T-helper 17 cell (primary cell): ENCODE measurements at places on chromosomes 3 and 15. TPM values are rescaled to one million over a fixed set of nuclear protein-coding genes. Genes with fewer than 3 reads are reported as not detected.

The VIPR1 gene
- 72.9 TPM for total RNA-seq

GRCh38 chr15:93231261-93231925 lies 142.4 kb upstream of the RGMA start:
- DNase-seq = no peak

The SERPINI2 gene
- total RNA-seq = not detected

DNA sequence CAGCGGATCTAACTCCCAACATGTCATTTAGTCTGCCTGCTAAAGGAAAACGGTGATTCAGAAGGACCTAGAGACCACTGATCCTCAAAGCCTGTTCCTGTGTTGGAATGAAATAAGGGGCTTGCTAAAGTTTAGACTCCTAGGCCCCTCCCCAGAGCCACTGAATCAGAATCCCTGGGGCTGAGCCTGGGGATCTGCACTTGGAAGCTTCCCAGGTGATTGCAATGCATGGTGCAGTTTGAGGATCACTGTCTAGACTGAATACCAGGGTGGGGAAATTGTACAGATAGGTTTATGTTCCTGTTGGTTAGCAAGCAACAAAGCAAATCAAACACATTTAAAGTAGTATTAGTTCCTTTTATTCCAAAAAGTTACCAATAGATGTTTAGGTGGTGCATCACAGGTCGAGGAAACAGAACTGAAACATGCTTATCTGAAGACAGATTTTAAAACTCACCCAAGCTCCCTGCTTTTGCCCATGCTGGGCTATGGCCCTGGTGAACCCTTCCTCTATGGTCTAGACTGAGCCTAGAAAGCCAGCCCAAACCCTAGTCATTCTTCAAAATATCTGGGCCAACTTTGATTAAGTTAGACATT lies 29.6 kb upstream of the SPTBN5 start:
- DNase-seq = no peak

The LRRN1 gene
- total RNA-seq = not detected

DNA sequence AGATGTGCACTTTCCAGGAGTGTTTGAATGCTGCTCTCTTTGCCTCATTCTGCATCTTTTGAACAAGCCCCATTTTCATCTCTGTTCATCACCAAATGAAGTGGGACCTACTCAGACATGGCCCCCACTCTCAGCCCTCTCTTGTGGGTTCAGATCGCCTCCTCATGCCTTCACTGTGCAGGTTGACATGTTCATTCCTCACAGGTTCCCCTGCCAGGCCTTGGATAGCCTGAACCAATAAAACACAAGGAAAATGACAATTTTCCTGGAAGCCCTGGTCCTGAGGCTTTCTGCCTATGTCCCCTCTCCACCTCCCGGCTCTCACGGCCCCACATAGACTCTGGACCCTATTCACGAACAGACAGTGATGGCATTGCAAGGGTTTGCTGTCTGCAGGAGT lies 17.7 kb downstream of the KLF15 start:
- no peak for DNase-seq

GRCh38 chr15:76206325-76206976 lies 104.8 kb downstream of the ETFA start:
- DNase-seq = no peak

- DNase-seq = no peak
Observed at GRCh38 chr15:80309769-80310384, 57.9 kb upstream of the CTXND1 start.

GRCh38 chr15:48500595-48500994 lies 144.9 kb downstream of the FBN1 start:
- DNase-seq = no peak

- DNase-seq = no peak
Observed at GRCh38 chr15:92845126-92845508, 55.0 kb upstream of the CHD2 start.

GRCh38 chr3:104887069-104887468 lies 479.6 kb upstream of the ALCAM start:
- DNase-seq = no peak

The SST gene
- total RNA-seq = not detected

- DNase-seq = no peak
Observed at GRCh38 chr3:31373681-31374080, 159.0 kb upstream of the STT3B start.

The NRG4 gene
- total RNA-seq = not detected

DNA sequence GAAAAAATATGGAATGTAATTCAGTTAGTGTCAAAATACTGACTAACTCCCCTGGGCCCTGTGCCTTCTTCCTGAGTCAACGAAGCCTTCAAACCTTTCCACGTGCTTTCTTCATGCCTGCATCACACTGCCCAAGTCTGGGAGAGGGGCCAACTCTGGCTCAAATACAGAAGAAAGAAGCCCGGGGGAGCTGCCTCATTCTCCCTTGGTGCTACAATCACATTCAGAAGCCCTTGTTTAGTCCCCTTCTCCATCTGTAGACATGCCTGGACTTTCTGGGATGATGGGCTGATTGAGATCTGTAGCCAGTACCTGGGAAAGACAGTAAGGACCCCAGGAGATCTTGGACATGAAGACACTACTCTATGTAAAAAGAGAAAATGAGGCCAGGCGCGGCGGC lies 77.8 kb upstream of the GSK3B start:
- no peak for DNase-seq

The CFAP91 gene
- 0.63 TPM for total RNA-seq

DNA sequence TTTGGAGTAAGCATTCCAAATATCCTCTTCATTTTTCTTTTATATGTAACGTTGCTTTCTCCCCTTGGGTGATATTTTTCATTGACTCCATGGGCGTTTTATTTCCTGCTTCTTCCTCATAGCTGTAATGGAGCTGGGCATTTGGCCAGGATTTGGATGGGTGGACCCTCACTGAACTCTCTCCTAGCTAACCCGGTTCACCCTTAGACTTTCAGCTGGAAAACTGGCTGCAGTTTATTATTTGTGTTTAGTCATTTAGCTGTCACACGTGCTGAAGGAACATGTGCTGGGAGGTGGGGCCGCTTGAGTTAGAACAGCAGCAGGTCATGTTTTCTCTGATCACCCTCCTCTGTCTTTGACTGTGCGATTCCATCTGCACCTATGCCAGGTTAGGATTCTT lies 407.6 kb downstream of the ZIC1 start:
- DNase-seq = no peak

The PLA2G4D gene
- total RNA-seq = not detected

DNA sequence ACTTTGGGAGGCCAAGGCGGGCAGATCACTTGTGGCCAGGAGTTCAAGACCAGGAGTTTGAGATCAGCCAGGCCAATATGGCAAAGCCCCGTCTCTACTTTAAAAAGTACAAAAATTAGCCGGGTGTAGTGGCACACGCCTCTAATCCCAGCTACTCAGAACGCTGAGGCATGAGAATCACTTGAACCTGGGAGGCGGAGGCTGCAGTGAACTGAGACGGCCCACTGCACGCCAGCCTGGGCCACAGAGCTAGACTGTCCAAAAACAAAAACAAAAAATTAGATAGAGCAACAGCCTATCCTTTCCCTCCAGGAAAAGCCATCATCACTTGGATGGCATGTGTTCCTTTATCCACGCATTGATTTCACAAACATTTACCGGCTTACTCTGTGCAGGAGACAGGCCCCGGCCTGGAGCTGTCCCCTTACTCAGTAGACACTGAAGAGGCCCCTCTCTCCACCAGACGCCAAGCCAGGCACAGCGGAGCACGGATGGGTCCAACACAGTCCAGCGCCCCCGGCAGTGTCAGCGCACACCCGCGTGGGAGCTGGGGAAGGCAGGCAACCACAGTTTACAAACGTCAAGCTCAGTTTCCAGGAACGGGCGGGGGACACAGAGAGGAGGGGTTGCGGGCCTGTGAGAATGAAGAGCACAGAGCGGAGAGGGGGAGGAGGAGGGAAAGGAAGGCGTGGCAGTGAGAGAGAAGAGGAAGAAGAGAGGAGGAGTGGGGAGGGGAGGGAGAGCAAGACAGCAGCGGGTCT lies 3.1 kb downstream of the GP5 start:
- DNase-seq = no peak

DNA sequence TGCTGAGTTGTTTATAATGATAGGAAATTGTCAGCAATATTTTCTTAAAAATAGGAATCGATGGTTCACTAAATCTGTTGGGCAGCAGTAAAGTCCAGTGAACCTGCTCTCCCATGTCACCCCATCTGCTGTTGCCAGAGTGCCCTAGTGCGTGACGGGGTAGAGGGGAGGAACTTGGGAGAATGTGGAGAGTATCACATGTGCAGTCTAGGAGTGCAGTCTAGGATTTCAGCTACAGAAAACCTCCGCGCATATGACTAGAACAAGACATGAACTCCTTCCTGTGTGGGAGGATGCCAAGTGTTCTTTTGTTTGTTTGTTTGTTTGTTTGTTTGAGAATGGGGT lies 74.6 kb upstream of the ACAD9 start:
- no peak for DNase-seq

DNA sequence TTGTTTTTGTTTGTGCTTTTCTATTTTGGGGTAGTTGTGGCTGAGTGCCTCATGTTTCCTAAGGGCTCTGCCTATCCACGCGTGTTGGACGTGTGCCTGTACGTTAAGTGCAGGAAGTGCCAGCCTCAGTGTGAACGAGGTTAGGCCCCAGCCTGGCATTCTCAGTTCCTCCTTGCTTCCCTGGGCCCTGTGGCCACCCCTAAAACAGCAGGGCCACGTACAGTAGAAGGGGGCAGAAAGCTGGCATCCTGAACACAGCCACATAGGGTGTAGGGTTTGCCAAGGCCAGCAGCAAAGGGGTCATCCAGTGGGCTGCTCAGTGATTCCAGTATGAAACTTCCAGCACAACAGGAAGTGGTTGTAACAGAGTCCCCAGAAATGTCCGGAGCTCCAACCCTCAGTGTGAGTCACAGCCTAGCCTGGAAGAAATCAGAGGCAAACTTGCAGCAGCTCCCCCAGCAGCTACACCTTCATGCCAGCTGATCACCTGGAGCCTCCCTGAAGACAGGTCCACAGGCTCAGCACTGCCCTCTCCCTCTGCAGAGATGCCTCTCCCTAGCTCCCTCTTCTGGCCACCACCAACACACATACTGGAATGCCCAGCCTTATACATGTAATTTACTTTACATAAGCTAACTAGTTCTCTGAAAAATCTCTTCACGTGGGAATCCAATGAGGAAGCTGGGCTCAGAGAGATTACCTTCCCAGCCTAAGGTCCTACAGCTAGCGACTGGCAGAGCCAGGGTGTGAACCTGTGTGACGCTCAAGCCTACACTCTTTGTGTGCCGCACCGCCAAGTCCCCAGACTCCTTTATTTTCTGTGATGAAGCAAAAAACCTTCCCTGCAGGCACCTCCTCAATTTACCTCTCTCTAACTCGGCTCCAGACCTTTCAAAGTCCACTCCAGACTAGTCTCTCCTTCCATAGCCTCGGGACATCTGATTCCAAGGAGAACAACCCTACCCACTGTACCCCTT lies 26.6 kb downstream of the ILDR1 start:
- no peak for DNase-seq

GRCh38 chr3:87082796-87083440 lies 92.0 kb upstream of the VGLL3 start:
- no peak for DNase-seq

DNA sequence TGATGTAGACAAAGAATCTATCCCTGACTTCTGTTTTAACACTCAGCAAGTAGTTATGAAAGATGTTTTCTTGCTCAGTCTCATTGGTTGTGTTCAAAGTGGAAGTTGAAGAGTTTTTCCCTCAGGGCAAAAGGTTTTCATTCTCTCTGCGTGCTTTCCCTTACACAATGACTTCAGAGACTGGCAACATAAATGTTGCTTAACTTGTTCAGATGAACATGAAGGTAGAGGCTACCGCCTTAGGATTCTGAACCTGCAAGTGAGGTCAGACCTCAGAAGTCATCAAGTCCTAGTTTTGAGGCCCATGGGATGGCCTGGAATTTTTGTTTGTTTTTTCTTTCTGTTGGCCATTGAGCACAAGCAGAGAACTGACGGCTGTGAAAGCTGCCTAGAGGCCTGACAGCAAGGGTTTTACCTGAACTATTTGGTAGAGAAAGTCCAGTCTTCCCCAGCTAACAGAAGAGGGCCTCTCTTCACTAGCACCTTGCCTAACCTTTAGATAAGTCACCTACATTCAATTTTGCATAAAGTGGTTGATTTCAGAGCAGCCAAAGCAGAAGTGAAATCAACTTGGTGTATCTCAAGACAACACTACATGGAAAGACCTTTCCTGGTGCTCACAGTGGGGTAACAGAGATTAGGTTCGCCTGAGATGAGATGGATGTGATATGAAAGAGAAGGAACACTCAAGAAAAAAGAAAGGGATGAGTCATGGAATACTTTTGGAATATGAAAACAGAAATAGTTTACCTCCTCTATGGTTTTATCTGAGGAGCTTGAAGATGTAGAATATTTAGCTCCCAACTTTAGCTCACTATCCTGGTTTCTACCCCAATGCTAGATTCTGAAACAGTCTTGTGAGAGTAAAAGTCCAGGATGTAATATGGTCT lies 53.6 kb upstream of the AP4E1 start:
- no peak for DNase-seq

- DNase-seq = no peak
Observed at GRCh38 chr3:54760201-54760600, 167.7 kb downstream of the LRTM1 start.

The VILL gene
- total RNA-seq = 21.6 TPM

DNA sequence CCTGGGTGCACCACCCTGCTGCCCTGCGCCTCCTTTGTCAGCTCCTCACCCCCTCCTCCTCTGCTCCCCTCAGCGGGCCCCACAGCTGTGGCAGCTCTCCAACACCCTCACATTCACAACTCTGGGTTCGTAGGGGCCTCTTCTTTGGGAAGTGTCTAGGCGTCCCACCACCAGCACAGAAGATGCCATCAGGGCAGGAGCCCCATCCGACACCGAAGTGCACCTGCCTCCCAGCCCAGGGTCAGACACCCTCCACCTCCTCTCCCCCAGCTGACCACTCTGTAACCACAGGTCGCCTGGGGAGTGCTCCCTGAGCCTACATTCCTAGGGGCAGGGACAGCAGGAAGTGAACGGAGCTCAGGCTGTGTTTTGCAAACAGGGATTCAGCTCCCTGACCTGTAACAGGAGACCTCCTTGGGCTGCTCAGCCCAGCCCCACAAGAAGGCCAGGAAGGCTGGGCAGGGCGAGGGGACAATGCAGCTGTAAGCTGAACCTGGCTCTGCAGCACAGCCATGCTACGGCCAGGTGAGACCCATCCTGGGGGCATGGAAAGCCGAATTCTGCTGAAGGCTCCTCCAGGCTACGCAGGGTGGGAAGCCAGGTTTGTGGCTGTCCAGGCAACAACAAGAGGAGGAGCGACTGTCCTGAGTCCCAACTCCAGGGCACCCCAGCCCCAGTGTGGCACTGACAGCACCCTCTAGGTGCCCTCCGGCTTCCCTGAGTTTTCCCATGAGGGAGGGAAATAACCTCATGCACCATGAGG lies 269.0 kb downstream of the GOLGA6L6 start:
- no peak for DNase-seq

The GABRB3 gene
- not detected for total RNA-seq

DNA sequence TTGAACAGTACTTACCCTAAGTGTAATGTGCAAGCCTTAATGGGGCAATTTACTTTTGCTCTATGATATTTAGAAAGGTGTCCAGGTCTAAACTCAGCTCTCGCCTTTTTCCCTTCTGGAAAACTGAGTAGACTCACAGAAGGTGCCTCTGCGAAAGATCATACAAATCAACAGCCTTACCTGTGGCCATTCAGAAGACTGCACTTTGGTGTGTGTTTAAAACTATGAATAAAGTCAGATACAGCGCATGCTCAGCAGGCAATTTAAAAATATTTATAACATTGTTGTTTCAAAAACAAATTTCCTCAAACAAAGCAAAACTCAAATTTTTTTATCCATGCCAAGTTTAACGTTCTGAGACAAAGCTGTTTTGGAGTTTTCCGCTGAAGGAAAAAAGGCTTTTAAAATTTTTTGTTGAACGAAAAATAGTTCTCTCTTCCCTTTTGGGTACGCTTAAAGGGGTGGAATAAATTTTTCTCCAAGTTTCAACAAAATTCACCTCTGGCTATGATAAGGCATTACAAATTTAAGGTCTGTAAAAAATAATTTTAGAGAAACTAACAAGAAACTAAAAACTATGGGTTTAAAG lies 156.3 kb downstream of the TIGIT start:
- DNase-seq = no peak
